CD8-positive, alpha-beta T cell (primary cell): ENCODE measurements at places on chromosomes 2 and 18.

GRCh38 chr2:128347701-128348539 lies 29.3 kb upstream of the HS6ST1 start:
- DNase-seq, result no peak

DNA sequence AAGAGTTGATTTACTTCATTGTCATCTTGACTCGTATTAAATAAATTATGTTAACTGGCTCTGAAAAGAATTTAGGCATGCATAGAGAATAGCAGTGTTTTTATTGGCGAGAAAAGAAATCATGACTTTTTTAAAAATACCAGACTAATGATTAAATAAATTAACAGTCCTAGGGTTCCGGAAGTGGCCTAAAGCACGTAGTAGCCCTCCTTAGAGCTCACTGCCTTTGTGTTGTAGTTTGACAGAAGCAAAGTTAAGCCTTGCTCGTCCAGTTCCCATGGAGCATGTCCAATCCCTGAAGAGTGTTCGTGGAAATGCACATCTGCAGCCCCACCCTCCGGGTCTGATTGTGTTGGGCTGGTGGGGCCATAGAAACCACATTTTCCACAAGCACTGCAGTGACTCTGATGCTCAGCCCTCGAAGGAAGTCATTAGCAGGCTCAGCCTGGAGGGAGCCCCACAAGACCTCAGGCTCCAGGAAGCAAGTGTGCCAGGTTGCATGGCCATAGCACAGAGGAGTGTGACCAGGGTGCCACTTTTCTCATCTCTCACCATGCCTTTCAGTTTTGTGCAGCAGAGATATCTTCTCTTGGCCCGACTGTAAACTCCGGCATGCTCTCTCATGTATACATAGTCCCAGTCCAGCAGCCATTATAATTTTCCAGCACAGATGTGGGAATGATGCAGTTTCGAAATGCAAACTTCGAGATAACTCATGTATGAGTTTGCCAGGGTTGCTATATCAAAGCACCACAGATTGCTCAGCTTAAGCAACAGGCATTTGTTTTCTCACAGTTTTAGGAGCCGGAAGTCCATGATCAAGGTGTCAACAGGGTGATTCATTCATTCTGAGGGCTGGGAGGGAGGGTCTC lies 188.6 kb upstream of the SH3BP4 start:
- no peak for DNase-seq

- no peak for DNase-seq
Observed at GRCh38 chr18:64710105-64710861, 561.4 kb upstream of the LINC00305 start.

GRCh38 chr2:42342061-42342794 lies 18.8 kb downstream of the COX7A2L start:
- no peak for DNase-seq

DNA sequence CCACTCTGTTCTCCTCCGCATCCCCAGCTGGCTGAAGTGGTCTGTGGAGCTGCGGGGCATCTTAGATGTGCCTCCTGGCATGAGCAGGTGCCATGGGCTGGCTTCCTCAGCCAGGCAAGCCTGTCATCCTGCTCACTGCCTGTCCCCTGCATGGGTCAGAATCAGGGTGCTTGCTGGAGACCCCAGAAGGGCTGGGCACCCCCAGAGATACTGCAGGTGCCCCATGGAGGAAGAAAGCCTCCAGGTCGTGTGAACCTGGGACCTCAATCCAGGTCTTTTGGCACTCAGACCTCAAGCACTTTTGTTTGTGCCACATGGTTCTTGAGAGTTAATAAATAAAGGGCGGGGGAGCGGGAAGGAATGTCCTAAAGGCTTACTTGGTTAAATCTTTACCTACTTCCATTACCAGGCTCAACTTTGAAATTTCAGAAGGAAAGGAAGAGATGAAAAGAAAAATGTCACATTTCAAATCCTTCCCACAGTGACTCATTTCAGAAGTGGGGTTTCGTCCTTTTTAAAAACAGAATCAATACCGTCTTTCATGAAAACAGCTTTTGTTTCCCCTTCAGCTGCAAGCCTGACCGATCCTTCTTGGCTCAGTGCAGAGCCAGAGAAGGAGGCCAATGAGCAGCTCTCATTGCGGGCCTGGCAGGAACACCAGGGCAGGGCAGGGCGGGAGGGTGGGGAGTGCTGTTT lies 69.9 kb downstream of the RHOB start:
- no peak for DNase-seq

- DNase-seq, result no peak
Observed at GRCh38 chr2:155427470-155427869, 729.0 kb downstream of the KCNJ3 start.

DNA sequence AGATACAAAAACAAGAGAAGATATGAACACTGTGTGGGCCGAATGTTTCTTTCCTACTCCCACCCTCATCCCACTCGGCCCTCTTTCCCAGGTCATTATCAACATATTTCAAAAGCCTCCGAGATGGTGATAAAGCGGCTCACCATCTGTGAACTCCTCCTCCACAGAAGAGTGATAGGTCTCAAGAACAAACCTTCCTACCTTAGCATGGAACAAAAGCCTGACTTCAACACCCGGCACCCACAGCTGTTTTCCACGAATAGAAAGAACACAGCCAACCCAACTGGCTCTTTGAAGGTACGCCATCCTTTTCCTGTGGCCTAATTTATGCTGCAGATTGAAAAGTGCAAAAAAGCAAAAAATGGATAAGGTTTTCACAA lies 28.8 kb downstream of the BCL2 start:
- DNase-seq, result no peak

- DNase-seq, result no peak
Observed at GRCh38 chr2:118875318-118875717, 27.9 kb upstream of the EN1 start.

- DNase-seq, result no peak
Observed at GRCh38 chr2:67641312-67642045, 244.3 kb downstream of the ETAA1 start.

DNA sequence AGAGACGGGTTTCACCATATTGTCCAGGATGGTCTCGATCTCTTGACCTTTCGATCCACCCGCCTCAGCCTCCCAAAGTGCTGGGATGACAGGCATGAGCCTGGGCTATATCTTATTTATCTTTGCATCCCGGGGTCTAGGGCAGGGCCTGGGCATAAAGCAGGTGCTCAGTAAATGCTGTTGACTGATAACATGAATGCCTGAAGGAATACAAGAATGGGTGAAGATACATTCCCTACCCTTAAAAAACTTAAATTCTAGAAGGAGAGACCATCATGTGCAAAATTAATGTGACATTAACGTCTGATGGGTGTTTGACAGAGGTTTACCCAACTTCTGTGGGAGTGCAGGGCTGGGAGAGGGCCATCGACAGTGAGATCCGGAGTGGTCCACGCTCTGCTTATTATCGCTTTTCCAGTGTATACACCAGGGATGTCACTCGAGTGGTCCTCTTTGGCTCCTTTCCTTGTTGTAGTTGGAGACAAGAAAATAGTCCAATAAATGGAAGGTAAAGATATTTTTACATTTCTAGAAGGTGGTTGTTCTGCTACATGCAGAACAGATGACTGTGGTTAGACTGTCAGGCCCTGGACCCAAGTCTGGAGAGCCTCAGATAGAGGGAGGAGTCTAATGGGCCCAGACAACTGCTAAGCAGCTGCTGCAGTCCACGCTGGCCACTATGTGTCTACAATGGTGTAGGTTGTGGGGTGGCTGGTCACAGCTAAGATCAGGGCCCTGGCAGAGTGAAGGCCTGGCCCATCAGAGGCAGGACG lies 131.7 kb downstream of the MYCN start:
- DNase-seq, result no peak

- DNase-seq, result no peak
Observed at GRCh38 chr2:239365071-239365781, 35.6 kb downstream of the HDAC4 start.

DNA sequence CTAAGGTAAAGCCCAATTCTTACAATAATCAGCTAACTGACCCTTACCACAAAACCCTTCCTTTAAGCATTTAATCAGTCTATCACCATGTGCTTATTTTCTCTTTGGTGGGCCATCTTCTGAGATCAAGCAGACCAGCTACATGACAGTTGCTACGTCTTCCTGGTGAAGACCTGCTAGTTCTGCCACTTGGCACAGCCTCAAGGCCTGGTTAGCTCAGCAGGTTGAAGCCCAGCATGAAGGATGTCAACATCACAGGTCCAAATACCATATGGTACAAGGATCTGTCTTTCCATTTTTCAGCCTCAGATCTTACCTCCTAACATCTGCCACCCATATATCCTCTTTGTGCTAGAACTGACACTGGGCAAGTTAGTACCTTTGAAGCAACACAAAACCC lies 636.9 kb downstream of the LRP1B start:
- no peak for DNase-seq
